Cardiac fibroblast (primary cell): ENCODE measurements at places on chromosomes 4 and X.

- DNase-seq = no peak
These were observed 212.8 kb upstream of the PACRGL start for GRCh38 chr4:20487446-20487845.

DNA sequence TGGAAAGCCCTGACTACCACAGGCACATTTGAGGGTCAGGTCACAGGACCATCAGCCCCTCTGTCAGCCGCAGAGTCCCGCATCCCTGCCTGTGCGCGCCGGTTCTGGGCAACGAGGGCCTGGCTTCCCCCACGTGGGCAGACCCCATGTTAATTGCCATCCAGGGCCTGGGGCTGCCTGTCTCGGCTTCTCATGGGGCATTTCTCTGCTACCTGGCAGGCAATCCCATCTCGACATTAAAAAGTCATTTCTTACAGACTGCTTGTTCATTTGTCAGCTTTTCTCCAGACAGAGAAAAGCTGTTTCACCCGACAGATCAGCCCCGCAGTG is 45.6 kb upstream of the SORCS2 start:
- no peak for DNase-seq

GRCh38 chr4:141571362-141571761 is 65.0 kb upstream of the IL15 start:
- DNase-seq = peak; percentile 33

GRCh38 chr4:86972997-86973396 is 38.2 kb downstream of the AFF1 start:
- DNase-seq = no peak

- peak; percentile 96 for DNase-seq
These were observed 100.2 kb downstream of the LNX1 start for GRCh38 chr4:53490965-53491622.

- DNase-seq = no peak
These were observed 324.6 kb downstream of the BCOR start for GRCh38 chrX:39773150-39773549.
